ENCODE measurements at places on chromosomes 7 and 10.

DNA sequence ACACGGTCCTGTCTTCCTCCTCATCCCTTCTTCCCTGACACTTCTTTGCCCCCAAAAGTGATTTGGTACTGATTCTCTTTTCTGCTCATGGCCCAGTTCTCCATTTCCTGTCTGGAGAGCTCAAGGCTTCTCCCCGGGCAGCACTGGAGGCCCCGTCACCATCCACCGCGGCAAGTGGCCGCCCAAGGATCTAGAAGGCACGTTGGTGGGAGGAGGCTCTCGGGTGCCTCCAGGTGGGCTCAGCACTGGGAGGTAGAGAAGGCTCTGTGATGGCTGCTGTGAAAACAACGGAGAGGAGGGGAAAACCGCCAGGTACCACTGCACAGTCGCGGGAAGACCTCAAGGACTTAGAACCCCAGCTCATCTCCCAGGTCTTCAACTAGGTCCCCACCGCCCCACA is 134.4 kb downstream of the NEURL1 start:
- no peak for DNase-seq

DNA sequence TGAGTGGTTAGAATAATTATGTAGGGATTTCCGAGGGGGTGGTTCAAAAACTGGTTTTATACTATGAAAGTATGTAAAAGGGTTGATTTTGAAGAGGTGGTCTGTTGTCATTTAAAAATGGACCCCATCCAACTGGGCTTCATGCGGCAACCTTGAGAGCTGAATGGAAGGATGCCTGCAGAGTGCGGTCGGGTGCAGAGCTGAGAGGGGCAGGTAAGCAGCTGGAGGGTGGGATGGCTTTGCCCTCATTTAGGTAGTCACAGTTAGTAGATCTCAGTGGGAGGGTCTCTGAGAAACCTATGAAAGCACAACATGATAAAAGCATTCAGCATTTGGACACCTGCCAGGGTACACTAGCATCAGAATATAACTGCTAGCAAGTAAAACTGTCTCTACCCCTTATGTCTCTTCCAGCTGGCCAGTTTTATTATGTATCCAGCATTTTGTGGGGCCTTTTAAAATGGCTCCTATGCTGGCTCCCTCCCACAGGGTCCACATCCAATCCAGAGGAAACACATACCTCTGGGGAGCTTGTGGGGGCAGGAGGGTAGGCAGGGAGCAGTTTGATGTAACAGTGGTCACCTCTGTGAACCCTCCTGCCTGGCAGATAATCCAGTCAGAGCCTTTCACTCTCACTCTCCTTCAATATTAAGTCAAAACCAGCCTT is 75.9 kb upstream of the MAGI2 start:
- no peak for DNase-seq

GRCh38 chr7:63521-64021 is 128.8 kb upstream of the FAM20C start:
- no peak for DNase-seq

- no peak for DNase-seq
Observed at GRCh38 chr7:139455789-139456188, 27.7 kb downstream of the KLRG2 start.

DNA sequence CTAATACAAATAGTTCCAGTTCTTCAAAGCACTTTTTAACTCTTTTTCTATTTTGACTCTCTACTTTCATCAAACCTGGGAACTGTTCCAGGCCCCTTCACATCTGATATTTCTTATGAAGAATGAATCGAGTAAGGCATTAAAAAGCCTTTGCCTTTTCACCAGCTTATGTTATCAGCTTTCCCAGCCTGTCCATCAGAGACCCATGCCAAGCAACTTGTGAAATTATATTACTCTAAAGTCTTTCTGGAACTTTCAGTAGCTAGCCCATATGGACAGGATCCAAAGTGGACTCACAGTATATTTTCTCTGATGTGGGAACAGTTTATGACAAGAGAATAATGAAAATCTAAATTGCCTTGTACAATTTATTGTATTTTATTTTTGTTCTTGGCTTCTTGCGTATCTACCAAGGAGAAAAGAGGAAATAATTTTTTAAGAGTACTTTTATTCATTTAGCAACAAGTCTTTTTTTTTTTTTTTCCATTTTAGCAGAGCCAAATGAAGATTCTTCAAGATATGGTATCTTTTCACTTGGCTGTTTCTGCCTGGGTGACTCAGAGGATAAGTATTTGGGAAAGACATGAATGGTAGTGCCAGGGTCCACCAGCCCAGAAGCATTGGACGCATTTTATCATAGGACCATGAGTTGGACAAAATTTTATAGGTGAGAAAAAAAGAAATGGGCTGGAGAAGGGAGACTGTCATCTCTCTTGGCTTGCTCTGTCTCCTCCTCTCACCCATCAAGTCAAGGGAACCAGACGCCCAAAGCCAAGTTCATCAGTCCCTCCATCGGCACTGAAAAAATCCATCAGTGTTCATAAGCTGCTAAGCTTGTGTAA is 195.8 kb upstream of the NEBL start:
- DNase-seq = no peak

DNA sequence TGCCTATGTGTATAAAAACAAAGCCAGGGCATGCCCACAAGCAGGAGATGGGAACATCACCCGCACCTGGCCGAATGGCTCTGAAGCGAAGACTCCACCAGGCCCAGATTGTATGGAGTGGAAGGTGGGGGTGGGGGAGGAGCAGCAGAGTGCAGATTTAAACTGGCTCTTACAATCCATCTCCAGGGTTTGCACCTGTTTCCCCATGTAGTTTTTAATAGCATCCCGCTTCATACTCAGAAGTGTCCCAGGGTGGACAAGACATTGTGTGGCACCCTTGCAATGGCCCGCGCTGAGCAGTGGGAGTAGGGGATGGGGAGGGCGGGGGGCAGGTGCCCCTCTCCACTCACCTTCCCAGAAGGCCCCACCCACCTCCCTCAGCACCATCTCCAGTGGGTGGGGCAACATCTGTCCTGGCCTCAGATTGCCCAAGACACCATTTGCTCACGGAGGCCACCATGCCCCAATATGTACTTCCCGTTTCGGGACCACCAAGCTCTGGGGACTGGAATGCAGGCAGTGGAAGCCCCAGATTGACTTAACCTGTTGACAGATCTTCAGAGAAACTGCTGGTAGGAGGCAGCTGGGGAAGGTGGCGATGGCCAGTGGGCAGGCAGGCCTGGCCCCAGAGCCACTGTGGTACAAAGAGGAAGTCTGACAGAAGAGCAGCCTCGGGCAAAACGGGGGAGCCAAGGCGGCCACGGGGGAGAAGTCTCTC is 23.0 kb downstream of the VSIR start:
- DNase-seq = no peak

DNA sequence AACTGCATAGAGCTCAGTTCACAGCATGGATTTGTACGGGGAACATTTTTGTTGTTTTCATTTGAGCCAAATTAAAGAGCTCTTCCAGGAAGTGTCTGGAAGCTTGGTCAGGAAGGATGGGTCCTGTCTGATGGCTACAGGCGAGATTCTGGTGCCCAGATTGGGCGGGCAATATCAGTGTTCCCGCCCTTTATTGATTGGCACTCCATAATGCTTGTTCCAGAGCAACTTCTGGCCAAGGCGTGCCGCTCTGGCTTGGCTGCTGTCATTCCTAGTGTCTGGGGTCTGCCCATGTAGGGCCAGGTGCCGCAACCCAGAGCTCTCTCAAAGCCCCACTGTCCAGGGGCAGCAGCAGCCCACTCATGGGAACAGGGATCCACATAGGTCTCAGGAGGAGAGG is 45.9 kb downstream of the RAMP3 start:
- no peak for DNase-seq

DNA sequence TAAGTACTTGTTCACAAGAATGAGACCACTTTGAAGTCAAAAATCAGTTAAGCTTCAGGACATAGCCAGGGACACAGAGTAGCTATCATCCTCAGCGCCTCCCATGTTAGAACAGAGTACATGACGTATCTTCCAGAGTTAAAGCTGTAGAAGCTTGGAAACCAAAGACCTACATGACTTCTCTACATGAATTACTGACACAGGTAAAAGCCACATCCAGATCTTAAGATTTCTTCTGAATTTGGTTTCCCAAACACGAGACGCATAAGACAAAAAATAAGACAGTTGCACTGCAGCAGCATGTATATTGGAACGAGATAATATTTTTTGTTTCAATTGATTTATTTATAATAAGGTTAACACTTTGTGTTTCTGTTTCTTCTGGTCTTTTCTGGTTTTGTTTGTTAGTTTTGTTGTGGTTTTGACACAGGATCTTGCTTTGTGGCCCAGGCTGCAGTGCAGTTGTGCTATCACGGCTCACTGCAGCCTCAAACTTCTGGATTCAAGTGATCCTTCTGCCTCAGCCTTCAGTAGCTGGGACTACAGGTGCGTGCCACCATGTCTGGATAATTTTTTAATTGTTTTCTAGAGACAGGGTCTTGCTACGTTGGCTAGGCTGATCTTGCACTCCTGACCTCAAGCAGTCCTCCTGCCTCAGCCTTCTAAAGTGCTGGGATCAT is 10.2 kb upstream of the EPC1 start:
- DNase-seq = no peak

DNA sequence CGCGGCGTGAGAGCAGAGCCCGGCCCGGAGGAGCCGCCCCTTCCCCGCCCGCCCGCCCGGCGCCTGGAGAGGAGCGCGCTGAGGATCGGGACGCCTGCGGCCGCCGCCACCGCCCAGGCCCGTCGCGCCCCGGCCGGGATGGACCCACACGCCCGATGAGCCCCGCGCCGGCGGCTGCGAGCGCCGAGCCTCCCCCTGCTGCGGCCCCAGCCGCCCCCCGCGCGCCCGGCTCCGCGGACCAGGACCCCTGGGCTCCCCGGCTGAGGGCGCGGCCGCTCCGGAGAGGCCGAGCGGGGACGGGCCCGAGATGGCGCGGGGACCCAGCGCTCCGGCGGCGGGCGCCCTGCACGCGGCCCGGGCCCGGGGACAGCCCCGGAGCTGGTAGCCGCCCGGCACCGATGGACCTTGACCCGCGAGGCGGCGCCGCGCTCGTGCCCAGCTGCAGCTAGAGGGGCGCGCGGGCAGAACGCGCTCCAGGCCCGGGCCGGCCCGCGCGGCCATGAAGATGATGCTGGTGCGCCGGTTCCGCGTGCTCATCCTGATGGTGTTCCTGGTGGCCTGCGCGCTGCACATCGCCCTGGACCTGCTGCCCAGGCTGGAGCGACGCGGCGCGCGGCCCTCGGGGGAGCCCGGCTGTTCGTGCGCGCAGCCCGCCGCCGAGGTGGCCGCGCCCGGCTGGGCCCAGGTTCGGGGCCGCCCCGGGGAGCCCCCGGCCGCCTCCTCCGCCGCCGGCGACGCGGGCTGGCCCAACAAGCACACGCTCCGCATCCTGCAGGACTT is 520 bp downstream of the FAM20C start:
- DNase-seq = no peak

DNA sequence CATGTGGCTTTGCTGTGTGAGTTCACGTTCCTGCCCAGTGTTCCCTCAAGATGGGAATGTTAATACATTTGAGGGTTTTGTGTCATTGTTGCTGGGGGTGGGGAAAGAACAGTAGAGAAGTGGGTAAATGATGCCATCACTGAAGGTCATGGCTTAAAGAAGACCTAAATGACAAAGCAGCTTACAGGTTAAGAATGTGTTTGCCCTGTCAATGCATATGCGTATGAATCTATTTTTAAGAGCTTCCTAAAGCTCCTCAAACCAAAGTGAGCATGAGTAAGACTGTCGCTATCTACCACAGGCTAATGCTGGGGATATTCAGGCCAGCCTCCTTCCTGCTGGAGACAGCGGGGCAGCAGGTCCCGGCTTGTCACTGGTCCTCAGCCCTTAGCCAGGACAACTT is 162.9 kb downstream of the CREB5 start:
- no peak for DNase-seq

DNA sequence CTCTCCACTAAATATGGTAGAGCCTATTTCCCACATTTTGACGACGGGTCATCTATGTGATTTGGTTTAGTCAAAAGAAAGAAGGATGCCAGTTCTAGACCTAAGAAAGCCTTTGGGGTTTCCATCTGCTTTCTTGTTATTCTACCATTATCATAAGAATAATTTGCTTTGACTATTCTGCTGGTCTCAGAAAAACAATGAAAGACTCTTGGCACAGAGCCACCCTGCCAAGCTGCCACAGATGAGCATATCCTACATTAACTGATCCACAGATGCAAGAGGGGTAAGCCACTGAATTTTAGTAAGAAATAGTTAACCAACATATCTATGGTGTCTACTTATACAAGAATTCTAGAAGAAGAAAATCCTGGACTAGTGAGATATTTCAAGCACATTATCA is 158.6 kb upstream of the MAGI2 start:
- DNase-seq = no peak

DNA sequence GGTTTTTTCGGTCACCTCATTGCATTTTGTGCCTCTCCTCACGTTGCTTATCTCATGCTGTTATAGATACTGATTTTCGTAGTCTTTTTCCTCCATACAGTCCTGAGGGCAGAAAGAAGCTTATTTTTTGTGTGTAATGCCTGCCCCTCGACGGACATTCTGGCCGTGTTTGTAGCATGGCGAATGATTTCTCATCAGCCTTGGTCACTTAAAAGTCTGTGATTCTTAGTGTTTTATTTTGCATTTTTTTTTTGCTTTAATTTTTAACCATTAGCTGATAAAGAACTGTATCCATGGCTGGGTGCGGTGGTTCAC is 469 bp upstream of the NOC3L start:
- no peak for DNase-seq

DNA sequence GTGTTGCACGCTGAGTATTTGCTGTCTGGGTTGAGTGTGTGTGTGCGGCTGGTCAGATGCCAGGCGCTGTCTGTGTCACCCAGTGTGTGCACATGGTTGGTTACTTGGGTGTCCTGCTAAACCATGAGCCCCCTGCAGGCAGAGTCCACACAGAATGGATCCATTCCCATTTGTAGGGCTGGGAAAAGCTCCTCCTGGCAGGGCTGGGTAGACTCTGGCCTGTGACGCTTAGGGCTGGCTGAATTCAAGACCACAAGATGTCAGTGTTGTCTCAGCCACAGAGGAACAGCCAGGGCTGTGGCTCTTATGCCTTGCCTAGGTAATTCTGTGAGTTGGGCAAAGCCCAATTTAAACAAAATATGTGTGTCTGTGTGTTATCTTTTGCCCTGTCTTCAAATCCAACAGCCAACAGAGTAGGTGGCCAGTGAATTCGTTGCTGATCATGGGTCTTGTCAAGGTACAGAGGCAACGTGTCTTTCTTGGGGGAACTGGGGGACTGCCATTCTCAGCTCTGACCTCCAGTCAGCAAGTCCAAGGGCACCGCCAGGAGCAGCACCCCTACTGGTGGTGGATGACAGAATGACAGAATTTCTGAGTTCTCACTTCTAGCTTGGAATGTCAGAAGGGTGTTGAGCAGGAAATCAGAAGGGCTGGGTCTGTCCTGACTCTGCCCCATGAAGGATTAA is 285.1 kb downstream of the CCSER2 start:
- no peak for DNase-seq

- DNase-seq = no peak
Observed at GRCh38 chr10:83184641-83185040, 954.7 kb upstream of the GHITM start.

- no peak for DNase-seq
Observed at GRCh38 chr10:31148951-31149350, 117.3 kb upstream of the ZNF438 start.

DNA sequence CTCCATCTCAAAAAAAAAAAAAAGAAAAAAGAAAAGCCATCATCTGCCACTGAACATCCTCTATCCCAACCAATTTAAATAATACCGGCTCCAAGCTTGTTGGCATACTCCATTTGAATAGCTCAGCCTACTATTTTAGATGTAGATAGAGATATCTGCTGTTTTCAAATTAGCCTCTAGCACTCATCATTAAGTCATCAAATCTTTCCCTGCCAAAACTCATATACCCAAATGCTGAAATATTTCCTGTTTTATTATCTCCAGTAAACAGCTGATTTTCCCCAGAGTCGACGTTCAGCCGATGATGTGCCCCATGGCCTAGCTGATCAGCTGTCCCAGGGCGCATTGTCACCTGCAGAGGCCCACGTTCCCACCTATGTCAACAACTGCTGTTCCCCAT is 34.5 kb upstream of the FRMD4A start:
- no peak for DNase-seq

Measured in stimulated activated CD8-positive, alpha-beta memory T cell treated with anti-CD3 and anti-CD28 coated beads, Interleukin-4, amount 100 ng/mL, for 1 hour (primary cell).